ENCODE measurements at places on chromosomes 11 and 22.
A peak's percentile ranks its signal among the peaks of the same experiment; 100 is the strongest.

- DNase-seq, result peak; percentile 13
These were observed 52.5 kb upstream of the TTC12 start for GRCh38 chr11:113261709-113262475.

GRCh38 chr11:36229091-36229705, 60.0 kb downstream of the COMMD9 start:
- no peak for DNase-seq

DNA sequence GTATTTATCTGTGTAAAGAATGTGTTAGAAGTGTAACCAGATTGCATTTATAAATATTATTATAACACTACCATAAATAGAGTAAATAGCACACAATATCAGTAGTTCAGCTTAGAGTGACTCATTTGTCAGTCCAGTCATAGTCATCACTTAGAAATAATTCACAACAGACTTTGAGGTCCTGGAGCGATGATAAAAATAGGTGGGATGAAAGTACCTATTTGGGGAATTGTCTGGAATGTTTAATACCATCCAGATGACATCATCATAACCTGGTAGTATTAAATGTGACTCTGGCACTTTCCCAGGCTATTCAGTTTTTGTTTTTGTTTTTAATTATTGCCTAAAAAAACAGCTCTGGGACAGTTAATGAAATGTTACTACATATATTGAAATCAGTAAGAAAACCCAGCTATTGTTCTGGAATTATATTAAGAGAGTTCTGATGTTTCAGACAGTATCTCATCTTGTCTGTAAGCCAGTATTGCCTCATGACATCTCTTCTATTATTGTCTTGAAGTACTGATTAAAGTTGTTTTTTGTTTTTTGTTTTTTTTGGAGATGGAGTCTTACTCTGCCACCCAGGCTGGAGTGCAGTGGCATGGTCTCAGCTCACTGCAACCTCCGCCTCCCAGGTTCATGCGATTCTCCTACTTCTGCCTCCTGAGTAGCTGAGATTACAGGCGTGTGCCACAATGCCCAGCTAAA, 74.8 kb downstream of the SIK2 start:
- peak; percentile 17 for DNase-seq

DNA sequence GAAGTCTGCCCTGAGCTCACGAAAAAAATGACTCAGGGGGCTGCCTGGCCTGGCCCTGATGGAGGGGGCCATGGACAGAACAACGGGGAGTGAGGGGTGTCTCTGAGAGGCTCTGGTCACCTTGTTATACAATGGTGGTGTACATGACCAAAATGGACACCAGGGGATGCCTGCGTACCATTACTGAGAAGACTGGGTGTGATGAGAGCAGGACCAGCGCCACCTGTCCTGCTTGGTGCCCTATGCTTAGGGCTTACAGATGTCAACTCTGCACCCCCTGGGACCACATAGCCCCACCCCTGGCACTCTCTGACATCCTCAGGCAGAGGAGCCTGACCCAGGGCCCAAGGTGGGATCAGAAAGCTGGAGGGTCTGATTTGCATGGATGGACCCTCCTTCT, 104.8 kb downstream of the ZNF280B start:
- no peak for DNase-seq

- DNase-seq, result no peak
These were observed 27.0 kb downstream of the ART5 start for GRCh38 chr11:3614742-3615171.
